ENCODE measurements at places on chromosomes 12 and 14.

DNA sequence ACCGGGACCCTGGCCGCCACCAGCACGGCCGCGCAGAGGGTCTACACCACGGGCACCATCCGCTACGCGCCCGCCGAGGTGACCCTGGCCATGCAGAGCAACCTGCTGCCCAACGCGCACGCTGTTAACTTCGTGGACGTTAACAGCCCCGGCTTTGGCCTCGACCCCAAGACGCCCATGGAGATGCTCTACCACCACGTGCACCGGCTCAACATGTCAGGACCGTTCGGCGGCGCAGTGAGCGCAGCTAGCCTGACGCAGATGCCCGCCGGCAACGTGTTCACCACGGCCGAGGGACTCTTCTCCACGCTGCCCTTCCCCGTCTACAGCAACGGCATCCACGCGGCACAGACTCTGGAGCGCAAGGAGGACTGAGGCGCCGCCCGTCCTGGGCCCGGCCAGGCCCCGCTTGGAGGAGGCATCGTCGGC is 150.1 kb downstream of the EGLN3 start:
- DNase-seq: no peak

DNA sequence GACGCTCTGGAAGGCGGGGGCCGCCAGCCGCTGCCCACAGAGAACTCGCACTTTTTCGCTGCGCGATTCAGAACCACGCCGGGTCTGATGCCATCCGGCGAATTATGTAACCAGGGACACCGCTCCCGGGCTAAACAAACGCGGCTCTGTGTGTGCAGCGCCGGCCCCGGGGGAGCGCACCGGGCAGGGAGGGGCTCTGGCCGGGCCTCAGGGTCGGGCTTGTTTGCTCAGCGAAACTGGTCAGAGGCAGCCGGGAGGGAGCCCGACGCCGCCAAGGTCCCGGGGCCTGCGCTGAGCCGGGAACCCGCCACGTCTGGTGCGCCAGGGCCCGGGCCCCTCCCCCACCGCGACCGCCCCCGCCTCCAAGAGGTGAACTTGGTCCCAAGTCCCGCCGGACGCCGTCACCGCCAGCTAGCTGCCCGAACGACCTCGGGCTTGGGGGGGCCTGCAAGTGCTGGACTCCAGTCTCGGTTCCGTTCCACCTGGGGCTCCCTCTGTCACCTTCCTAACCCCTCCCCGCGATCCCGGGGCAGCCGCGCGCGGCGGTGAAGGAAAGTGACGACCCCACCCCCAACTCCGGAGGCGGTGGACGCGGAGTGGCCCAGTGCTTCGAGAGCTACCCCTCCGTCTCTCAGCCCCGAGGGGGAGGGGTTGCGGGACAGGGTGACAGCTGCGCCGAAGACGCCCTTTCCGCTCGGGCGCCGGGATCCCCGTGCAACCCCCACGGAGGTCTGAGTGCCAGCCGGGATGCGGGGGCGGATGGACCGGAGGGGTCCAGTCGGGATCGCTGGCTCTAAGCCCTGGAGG is 848 bp downstream of the CTDSP2 start:
- DNase-seq: peak; percentile 40

DNA sequence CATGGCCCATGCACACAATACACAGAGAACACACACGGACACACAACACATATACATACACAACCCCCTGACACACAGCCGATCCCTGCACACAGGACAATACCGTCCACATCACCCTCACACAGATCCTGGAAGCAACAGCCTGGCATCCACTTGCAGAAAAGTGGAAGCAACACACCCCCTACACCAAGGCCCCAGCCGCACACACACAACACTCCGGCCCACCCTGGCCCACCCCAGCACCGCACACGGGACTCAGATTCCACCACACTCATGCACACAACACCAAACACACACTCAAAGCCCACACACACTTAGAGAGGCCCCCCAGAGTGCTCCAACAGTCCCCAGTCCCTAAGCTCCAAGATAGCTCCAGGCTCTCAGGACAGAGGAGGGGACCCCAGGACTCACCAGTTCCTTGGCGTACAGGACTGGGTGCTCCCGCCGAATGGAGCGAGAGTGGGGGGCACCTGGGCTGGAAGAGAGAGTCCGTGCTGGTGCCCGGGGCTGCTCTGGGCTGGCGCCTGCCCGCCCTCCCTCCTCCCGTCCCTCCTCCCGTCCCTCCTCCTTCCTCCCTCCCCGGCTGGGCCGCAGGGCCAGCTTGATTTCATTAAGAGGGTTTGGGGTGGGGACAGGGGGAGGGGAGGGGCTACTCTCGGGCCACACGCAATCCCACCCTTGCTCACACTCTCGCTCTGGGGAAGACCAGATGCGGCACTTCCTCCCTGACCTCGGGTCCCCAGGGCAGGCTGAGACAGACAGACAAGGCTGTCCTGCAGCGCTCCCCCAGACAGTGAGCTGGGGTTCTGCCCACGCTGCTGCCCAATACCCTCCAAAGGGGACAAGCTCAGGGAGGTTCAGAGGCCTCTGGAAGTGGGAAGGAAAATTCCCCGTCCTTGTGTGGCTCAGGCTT is at the start of gene TMEM119:
Gene TMEM119, minus strand, starts transcription at position 526 of the 913 bp plus-strand sequence. CDS start 5,701 bp downstream, outside the sequence.
- peak; percentile 88 for DNase-seq

- DNase-seq: peak; percentile 79
Observed at GRCh38 chr12:127819056-127819455, 447.9 kb upstream of the TMEM132C start.

DNA sequence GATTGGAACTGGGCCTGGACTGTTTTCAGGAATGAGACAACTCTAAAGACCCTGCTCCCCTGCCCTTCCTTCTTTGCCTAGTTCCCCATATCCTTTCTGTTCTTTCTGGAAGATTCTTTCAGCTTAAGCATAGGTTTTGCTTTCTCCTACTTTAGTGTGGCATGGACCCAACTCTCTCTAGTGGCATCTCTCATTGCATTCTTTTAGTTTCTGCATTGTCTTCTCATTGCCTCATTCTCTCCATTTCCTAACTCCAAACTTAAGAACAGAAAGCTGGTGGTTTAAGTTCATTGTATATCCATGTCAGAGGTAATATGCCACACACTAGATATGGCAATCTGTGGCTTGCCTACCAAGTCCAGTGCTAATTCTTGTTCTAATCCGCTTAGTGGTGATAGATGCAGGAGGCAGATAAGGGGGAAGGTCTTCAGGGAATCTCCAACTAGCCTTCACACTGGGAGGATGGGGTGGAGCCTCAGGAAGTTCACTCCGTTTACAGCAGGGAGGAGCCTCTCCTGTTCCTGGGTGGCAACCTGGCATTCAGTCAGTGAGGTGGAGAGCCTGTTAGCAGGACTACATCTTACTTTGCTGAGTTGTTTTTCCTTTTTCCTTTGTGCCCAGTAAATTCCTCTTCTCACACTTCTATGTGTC is 165.1 kb upstream of the LMNTD1 start:
- peak; percentile 66 for DNase-seq

GRCh38 chr12:2344885-2345284 is 292.1 kb downstream of the CACNA1C start:
- DNase-seq: peak; percentile 44

- peak; percentile 60 for DNase-seq
Observed at GRCh38 chr14:102320033-102320660, 601 bp downstream of the ZNF839 start.

- DNase-seq: no peak
Observed at GRCh38 chr12:119475650-119476049, 117.9 kb upstream of the TMEM233 start.

DNA sequence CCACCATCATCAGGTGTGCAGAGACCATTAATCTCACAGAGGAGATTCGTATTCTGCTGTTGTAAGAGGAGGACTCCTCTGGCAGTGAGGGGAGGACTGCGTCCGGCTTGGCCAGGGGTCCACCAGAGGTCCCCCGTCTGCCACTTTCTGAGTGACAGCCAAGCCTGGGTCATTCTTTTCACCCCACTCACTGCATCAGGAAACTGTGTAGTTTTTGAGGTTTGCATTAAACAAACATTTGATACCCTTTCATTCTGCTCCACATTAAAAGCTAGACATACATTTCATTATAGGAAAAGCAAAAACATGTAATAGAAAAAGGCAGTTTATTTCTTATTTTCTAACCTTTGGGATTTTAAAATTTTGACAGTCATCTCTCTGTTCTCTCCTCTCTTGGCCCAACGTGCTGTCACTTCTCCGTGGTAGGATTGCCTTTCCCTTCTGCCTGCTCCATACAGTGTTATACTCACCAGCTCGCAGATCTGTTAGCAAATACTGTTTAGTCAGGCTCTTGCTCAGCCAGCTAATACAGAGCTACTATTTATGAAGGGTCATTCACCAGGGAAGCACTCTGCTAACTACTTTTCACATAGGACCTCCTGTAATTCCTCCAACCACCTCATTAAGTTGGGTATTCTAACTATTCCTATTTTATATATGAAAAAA is 99.3 kb downstream of the PELI2 start:
- DNase-seq: peak; percentile 30

- no peak for DNase-seq
Observed at GRCh38 chr12:124555168-124556073, 12.0 kb downstream of the NCOR2 start.

DNA sequence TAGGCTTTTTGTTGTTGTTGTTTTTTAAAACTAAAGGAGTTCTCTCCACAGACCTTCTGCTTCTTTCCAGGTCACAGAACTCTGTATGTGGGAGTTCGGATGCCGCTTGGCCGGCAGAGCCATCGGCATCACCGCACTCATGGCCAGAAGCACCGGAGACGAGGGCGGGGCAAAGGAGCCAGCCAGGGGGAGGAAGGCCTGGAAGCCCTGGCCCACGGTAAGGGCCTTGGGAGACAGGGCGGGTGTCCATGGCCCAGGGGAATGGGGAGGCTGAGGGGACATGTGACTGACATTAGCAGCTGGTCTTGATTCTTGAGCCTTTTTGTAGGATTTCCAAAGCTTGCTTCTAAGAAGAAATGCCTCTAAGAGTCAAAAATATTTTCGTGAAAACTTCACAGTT is 26.2 kb downstream of the SLC4A8 start:
- DNase-seq: no peak

DNA sequence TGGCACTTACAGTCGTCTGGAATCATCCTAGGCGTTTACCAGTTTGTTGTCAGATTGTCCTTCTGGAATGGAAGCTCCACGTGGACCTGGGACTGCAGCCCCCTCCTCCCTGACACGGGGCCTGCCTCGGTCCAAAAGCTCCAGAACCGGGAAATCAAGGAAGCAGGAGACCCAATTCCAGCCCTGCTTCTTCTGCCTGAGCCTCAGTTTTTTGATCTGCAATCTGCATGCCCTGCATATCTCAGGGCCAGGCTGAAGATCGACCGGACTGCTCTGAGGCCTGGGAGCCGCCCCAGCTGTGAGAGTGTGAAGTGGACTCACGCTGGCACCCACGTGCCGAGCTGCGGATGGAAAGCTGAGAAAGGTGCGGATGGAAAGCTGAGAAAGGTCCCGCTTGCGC is 98.6 kb downstream of the SETD3 start:
- DNase-seq: no peak

DNA sequence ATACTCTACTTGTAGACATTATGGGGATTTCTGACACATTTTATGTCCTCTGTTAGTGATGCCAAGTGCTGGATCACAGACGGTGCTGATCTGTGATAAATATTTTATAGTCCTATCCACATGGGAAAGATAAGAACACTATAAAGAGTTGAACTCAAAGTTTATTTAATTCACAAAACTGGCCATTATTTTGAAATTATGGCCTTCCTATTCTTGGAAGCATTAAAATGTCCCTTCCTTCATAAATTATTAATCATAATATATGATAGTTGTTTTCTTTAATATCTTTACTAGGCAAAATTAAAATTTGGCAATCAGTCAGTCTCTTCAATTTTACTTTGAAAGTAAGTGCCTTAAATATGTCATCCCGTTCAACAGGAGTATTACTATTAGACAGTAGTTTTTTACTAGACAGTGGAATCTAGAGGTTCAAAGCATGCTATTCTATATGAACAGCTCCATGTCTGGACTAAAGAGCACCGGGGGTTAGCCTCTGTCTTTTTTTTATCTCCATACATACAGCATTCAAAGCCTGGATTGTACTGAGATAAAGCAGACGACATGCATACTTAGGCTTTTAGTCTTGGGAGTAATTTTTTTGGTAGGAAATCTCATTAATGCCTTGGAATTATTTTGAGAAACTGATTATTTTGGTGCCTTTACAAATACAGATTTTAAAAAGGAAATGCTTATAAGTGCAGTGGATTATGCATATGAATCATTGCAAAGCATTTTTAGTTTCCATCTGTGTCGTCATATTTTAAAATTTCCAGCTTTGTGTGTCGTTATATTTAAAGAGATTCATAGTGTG is 306.1 kb upstream of the RGS6 start:
- peak; percentile 14 for DNase-seq

DNA sequence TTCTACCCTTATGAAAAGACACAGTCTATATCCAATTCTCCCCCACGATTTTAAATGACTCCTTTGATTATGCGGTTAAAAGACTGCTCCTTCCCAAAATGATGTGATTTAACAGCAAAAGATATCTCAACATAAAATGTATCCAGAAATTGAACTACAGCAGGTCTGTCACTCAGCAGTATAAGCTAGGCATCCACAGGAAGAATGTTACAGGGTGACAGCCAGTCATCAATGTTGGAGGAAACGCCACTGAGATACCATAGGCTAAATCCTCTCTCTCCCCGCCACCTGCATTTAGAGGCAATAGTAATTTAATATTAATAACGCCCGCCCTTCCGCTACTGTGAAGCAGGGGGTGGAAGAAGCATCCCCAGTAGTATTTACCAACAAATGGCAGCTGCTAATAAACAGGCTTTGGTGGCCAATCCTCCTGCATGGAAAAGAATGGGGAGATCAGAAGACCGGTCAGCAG is 613 bp downstream of the RECQL start:
- no peak for DNase-seq

DNA sequence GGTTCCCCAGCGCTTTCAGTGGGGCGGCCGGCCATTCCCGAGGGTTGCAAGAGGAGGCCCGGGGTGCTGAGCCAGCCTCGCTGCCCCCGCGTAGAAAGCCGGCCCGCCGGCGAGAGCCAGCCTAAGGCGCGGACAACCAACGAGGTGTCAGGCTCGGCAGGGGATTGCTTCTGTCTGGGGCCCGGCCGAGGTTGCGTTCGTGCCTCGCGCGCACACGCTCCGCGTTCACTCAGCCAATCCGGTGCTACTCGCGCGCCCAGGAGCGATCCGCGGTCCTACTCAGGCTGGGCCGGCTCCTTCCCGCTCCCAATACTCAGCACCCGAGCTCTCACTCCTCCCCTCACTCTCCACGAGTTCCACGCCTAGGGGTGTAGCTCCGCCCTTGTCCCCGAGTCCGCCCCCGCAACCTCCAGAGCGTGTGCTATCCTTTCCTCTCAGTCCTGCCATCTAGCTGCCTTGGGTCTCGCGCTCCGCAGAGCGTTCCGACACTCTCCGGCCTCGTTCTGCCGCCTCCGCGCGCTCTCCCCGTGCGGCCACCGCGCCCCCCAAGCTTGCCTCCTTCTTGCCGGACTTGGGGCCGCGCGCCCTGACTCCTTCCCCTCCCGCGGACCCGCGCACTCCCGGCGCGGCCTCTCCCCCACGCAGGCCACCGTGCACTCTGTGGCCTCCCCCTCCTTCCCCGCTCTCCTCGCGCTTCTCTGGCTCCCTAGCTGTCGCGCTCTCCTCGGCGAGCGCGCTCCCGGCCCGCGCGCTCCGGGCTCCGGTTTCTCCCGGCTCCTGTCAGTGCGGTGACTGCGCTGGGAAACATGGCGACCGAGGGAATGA is at the start of gene GPHN:
Gene GPHN, plus strand, starts transcription at position 426 of the 825 bp plus-strand sequence.
- peak; percentile 98 for DNase-seq

GRCh38 chr12:67534681-67535080 is 113.9 kb upstream of the DYRK2 start:
- DNase-seq: peak; percentile 95
